ENCODE measurements at places on chromosomes 1 and 21.

- H3K4me1 ChIP-seq, result no peaks in the 10 kb centered on the region
- H3K4me3 ChIP-seq, result no peak overlapping the region
- H3K27me3 ChIP-seq, result no peaks in the 10 kb centered on the region
- no peak overlapping the region for H3K27ac ChIP-seq
Observed at GRCh38 chr21:46500224-46500861, 41.7 kb downstream of the DIP2A start.

DNA sequence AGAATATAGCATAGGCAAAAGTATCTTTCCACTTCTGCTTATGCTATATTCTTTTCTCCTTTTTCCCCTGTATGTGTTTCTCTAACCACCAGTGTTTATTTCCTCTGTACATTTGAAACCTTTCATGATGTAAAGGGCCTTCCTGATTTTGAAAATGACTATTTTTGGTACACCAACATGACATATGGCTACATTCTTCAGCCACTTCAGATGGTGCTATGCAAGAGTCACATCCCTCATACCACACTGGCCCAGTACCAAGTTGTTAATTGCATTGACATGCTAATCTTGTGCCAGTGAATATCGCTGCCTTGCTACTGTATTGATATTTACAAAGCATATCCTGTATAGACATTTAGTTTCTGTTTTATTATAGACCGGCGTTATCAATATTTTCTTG, 408.7 kb downstream of the NCAM2 start:
- H3K27ac ChIP-seq, result no peak overlapping the region
- peaks cover 7% of the 10 kb centered on the region for H3K36me3 ChIP-seq
- H3K4me3 ChIP-seq, result no peak overlapping the region

DNA sequence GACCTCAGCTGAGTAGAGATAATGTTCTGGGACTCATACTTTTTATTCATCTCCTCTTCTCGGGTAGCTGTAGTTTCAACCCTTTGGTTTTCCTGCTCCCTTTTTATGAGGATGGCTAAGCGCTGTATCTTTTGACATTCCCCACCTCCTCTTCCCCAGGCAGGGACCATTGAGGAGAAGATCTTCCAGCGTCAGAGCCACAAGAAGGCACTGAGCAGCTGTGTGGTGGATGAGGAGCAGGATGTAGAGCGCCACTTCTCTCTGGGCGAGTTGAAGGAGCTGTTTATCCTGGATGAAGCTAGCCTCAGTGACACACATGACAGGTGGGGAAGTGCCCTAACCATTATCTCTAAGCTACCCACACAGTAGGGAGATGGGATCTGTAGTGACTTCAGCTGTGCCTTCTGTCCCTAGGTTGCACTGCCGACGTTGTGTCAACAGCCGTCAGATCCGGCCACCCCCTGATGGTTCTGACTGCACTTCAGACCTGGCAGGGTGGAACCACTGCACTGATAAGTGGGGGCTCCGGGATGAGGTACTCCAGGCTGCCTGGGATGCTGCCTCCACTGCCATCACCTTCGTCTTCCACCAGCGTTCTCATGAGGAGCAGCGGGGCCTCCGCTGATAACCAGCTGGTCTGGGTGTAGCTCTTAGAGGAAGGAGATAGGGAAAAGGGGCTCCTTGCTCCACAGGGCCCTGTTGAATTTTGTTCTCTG, 25.6 kb downstream of the LRRC41 start:
- no peaks in the 10 kb centered on the region for H3K27me3 ChIP-seq
- no peak for DNase-seq
- H3K27ac ChIP-seq, result no peak overlapping the region
- H3K36me3 ChIP-seq, result peaks cover 38% of the 10 kb centered on the region

DNA sequence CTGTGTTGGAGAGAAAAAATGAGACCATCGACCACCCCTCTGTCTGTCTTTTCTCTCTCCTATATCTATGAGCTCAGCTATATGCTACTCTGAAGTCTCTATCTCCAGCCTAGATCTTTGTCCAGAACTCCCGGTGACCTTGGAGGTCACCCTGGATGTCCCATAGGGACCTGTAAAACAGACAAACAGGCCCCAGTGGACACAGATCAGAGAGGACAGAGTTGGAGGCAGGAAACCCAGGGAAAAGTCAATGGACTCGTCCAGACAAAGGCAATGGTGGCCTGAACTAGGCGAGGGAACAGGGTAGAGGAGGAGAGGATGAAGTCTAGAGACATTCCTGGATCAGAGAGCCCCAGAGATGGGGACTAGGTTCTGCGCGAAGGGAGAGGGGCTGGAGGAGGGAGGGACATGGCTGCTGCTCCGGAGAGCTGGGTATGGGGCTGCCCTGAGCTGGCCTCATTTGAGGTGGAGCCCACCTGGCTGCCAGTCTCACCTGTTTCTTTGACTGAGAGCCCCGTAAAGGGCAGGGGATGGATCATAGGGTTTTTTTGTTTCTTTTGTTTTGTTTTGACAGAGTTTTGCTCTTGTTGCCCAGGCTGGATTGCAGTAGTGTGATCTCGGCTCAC, 10.6 kb upstream of the MARCKSL1 start:
- H3K27me3 ChIP-seq, result peaks cover 4% of the 10 kb centered on the region
- peak overlapping the region; percentile 72 for H3K4me3 ChIP-seq
- peaks cover 36% of the 10 kb centered on the region for H3K4me1 ChIP-seq
- H3K27ac ChIP-seq, result peak overlapping the region; percentile 30
- no peak for DNase-seq

DNA sequence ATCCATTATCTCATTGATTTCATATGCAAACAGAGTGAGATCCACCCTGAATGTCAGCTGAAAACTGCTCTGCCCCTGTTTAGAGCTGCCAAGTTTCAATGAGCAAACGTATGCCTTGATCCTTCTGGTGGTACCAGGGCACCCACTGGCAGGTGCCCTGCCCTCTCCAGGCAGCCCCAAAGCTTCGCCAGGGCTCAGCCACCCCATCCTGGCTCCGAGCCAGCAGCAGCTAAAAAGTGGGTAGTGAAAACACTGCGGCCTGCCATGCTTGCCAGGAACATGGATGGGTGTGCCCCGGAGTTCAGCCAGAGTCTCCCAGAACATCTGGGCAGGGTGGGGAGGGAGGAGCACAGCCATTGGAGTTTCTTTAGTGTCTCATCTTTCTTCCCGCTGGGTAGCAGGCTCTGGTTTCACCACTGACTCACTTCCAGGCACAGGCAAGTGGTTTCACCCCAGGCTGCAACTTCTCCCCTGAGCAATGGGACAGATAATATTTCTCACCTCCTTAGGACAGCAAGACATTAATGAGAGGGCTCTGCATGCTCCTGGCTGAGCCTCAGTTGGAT, 8.1 kb upstream of the LMX1A start:
- no peaks in the 10 kb centered on the region for H3K36me3 ChIP-seq
- no peak for DNase-seq
- H3K4me1 ChIP-seq, result no peaks in the 10 kb centered on the region
- H3K27ac ChIP-seq, result no peak overlapping the region
- H3K27me3 ChIP-seq, result peaks cover 95% of the 10 kb centered on the region

GRCh38 chr1:219587801-219588561, 24.9 kb downstream of the ZC3H11B start:
- H3K4me3 ChIP-seq, result no peak overlapping the region
- H3K27ac ChIP-seq, result no peak overlapping the region
- no peak for DNase-seq
- H3K4me1 ChIP-seq, result no peaks in the 10 kb centered on the region
- peaks cover 5% of the 10 kb centered on the region for H3K36me3 ChIP-seq
- H3K27me3 ChIP-seq, result no peaks in the 10 kb centered on the region

Measured in neural crest cell (in vitro differentiated cells).